ENCODE measurements at places on chromosomes 12 and 14.

- DNase-seq = no peak
Measured at GRCh38 chr12:14387219-14387871, 21.9 kb downstream of the ATF7IP start.

GRCh38 chr12:42262271-42262670, 24.2 kb upstream of the YAF2 start:
- DNase-seq = no peak

DNA sequence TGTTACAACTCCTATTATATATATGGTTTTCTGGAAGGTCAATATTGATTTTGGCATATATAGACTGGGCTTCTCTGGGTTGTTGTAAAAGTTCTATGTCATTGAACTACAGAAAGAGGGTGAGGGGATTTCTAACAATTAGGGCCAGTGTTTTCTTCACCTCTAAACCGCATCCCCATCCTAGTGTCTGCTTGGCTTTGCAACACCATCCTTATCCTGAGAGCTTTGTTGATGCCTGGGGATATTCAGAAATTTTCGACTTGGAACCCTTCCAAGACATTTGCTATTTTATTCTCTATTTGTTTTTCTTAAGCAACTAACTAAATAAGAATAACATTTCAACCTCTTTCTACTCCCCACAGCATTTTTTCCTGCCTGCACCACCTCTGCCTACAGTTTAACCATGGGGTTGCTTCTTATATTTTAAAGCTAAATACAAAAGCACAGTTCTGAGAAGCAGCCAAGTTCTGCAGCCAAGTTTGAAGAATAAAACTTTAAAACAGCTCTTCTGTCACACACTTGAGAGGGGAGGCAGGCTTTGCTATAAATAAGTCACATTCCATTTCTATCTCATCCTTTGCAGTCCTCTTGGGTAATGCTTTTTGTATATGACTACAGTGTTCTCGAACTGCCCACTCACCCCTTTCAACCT, 53.4 kb downstream of the RGS6 start:
- no peak for DNase-seq

DNA sequence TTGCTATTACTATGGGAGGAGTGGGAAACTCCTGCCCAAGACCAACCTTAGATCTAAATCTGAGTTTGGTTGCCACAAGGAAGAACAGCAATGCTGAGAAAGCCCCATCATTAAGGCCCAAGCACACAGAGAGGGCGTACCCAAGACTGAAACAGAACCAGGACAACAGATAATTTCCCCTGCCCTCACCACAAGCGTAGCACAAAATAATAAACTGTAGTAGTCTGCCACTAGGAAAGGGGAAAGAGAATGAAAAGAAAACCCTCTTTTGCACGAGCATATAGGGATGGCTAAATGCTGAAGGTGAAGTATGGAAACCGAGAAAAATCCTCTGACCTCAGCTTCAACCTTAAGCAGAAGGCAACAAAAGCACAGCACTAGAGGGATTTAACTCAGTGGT, 76.5 kb upstream of the DHRS4 start:
- DNase-seq = no peak

DNA sequence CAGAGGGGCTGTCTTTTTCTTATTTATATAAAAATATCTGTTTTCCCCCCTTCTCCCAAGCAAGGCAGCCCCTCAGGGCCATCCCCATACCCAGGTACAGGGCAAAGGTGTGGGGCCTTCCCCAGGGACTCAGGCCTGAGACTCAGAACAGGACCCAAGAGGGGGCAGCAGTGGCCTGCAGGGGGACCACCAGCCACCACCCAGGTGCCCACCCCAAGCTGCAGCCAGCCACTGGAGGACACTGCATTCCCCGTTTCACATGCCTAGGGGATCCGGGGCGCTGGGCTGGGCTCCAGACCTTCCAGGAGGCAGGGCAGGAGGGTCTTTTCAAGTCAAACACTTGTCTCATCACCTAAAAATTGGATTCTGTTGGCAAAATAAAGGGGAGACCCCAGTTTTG, 83.3 kb downstream of the SCARB1 start:
- no peak for DNase-seq

GRCh38 chr12:102317155-102317554, 119.5 kb upstream of the PMCH start:
- no peak for DNase-seq

GRCh38 chr14:95814363-95815225, 62.0 kb upstream of the TUNAR start:
- DNase-seq = no peak

DNA sequence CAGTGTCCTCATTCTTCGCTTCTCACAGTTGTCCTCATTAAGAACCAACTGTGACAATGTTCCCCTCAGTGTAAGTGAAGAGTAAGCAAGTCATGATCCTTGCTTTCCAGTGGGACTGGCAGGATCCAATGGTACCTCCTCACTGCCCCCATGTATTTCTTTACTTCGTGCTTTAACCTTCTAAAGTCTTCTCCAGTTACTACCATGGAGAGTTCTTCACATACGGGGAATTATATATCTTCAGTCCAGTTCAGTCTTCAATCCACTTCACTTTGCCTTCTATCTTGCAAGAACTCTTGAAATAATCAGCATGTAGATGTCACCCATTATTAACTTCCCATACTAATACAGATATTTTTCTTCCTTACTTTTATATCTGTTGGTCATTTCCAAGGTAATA, 381.9 kb upstream of the GARIN6 start:
- no peak for DNase-seq

- DNase-seq = no peak
Measured at GRCh38 chr14:90274808-90275457, 18.6 kb downstream of the PSMC1 start.

DNA sequence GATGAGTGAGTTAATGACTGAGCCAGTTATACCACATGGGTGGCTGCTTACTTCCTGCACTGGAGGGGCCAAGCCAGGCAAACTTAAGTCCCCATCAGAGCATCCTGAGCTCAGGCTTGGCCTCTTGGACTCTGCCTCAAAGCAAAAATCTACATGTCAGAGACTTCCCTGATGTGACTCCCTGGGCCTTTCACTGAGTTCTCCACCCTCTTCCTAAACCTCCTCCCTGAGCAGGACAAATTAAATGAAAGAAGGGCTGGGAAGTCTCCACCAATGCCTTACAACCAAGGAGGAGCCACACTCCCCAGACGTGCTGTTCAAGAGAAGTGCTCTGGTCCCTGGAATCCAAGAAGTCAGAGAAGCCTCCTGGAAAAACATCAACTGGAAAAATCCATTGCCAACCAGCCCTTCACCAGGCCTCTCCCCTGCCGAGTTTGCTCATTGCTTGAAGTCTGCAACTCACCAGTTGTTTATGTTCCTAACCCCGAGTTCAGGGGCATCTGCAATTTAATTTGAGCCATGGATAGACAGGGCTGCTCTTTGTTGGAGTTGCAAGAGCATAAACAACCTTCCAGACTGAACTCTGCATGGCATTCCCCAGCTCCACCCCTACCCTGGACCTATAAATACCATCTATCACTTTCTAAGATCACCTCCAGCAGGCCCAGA, 160.5 kb downstream of the ANO2 start:
- no peak for DNase-seq

DNA sequence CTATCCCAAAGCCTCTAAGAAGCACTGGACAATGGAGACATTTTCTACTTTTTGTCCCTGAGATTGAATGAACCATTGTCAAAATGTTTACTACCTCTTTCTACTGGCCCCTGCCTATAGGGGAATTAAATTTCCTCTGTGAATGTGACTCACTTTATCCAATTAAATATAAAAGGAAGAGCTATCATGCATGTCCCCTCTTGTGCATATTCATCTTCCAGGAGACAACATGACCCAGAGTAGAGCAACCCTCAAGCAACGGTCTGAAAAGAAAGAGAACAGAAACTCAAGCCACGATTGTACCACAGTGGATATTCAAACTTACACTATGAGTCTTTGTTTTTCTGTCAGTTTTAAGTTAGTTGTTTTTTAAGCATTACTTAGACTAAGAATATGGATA, 938.4 kb upstream of the ATXN7L3B start:
- DNase-seq = no peak

DNA sequence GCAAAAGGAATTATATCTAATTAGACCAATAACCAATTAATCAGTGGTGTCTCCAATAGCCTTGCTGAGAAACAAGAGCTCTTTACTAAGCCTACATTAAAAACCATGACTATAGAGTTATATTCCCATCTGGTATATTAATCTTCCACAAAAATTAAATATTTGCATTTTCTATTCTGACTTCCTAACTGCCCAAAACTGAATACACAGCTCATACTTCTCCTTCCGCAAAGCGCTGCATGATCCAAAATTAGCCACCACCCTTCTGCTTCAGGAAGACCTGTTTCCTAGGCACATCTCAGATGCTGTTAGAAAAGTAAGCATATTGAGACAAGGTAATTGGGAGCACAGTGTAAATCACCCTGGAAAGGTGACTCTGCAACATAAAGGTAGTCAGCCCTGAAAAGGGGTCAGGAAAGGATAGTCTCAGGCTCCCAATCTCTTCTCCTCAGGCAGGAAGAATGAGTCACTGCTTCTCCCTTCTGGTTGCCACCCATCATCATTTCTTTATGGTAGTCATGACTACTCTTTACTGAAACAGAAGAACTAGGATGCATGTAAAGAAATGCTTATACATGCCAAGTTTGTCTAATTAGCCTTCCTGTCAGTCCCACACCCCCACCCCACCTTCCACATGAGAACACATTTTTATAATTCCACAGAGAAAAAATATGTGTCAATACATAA, 54.3 kb downstream of the PLCZ1 start:
- no peak for DNase-seq

GRCh38 chr14:91374287-91374878, 43.2 kb downstream of the CCDC88C start:
- DNase-seq = no peak

GRCh38 chr12:47407463-47408129, 298.2 kb downstream of the RPAP3 start:
- DNase-seq = no peak

DNA sequence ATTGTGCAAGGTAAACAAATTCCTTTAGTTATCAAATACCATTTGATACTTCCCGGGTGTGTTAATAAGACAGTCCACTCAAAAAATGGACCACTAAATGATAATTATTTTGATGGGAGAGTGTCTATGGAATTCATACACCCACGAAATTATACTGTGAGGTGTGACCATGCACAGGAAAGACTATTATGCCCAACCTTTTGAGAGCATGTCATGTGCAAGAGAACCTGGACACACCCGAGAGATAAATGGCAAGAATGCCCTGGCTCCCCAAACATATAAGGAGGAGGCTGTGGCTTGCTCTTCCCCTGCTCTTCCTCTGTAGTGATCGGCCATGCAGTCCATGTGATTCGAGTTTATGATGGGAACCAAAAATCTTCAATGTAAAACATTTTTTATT, 119.5 kb upstream of the BCL2L14 start:
- DNase-seq = no peak

DNA sequence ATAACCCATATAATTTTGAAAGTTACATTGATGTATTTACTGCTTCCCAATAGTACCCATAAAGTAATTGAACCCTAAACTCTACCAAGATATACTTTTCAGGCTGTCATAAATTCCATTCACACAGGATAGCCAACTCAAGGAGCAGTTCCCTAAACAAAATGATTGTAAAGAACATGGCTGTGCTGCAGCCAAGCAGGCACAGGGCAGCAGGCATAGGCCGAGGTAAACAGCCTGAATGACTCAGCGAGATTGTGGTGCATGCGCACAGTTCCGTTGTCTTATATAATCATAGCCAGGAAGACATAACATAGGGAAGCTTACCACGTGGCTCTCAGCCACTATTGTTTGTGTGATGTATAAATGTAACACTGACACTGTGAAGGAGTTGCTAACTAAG, 344.9 kb downstream of the FSCB start:
- no peak for DNase-seq

GRCh38 chr12:11755302-11755930, 105.9 kb downstream of the ETV6 start:
- no peak for DNase-seq

DNA sequence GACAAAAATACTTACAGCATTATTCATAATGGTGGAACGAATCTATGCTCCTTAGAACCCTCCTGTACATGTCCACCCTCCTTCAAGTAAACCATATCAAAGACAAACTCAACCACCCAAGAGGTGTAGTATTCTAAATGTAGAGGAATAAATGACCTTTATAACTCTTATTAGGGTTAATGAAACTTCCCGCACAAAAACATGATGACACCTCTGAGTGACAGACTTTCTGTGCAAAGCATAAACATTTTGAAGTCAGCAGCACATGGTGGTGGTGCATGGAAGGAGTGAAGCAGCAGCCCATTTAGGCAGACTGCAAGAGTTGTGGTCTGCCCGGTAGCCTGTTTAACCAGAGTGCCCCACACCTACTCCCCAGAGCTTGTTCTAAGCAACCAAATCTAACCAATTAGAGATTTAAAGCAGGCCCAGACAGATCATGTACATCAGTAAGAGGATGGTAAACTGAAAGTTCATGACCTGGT, 615 bp upstream of the ASB8 start:
- DNase-seq = no peak

- DNase-seq = no peak
Measured at GRCh38 chr14:99947695-99948094, 117.5 kb upstream of the EVL start.

DNA sequence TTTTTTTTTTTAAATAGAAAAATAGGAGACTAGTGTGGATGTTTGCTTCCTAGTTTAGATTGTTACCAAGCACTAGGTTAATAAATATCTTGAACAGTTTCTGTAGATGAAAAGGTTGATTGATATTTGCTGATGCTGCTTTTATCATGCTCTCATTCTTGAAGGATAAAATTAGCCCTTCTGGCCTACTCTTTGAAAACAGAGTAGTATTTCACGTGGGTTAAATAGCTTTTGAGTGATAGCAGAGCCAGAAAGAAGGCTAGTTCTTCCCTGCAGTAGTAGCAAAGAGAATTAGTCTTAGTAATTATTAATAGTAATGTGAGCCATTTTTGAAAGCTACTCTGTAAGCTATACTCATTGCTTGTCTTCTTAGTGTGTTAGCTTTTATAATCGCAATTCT, 5.2 kb downstream of the NEDD1 start:
- no peak for DNase-seq

DNA sequence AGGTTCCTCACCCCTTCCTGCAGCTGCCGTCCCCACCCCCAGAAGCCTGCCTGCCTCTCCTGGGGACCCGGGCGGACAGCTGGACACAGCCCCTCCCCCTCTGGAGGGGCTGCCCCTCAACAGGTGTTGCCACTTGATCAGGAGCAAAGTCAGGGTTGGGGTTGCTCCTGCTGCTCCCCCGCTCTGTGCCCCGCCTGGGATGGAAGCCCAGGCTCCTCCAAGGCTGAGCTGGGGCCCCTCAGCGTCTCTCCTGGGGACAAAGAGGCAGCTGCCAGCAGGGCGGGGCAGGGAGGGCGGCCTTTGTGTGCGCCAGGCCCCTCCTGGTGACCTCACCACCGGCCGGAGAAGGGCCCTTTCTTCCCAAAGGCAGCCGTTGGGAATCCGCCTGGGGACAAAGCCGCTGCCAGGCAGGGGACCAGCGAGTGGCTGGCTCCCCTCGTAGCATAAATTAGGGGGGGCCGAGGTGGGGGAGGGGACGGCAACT, 13.7 kb downstream of the TRMT61A start:
- no peak for DNase-seq

- DNase-seq = no peak
Measured at GRCh38 chr14:33776871-33777270, 174.0 kb downstream of the EGLN3 start.
